ENCODE measurements at places on chromosomes 12 and 14. TPM values are rescaled to one million over a fixed set of nuclear protein-coding genes. Genes with fewer than 3 reads are reported as not detected.
A peak's percentile ranks its signal among the peaks of the same experiment; 100 is the strongest.

DNA sequence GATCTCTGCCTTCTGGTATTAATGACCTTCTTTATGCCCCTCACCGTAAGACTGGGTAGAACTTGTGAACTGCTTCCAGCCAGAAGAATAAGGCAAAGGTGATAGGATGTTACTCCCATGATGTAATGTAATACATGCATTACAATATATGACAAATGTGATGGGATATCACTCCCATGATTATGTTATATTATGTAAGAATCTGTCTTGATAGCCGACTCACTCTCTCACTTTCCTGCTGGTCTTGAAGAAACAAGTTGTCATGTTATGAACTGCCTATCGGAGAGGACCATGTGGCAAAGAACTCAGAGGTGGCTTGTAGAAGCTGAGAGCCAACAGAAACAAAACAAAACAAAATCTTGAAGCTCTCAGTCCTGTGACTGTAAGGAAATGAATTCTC is 30.6 kb upstream of the OSBPL8 start:
- H3K27me3 ChIP-seq, result no peaks in the 10 kb centered on the region
- H3K27ac ChIP-seq, result no peak overlapping the region
- H3K4me3 ChIP-seq, result no peak overlapping the region
- DNase-seq, result no peak
- no peaks in the 10 kb centered on the region for H3K4me1 ChIP-seq

- no peak overlapping the region for H3K27ac ChIP-seq
- no peaks in the 10 kb centered on the region for H3K36me3 ChIP-seq
- DNase-seq, result no peak
- H3K4me1 ChIP-seq, result no peaks in the 10 kb centered on the region
- H3K27me3 ChIP-seq, result no peaks in the 10 kb centered on the region
These were observed 216.0 kb upstream of the SFSWAP start for GRCh38 chr12:131494741-131495524.

- H3K27me3 ChIP-seq, result peaks cover 14% of the 10 kb centered on the region
- peaks cover 5% of the 10 kb centered on the region for H3K4me1 ChIP-seq
- no peaks in the 10 kb centered on the region for H3K36me3 ChIP-seq
- H3K4me3 ChIP-seq, result peak overlapping the region; percentile 89
- peak; percentile 20 for DNase-seq
- no peak overlapping the region for H3K27ac ChIP-seq
These were observed 115.4 kb upstream of the MYL2 start for GRCh38 chr12:111035578-111036301.

GRCh38 chr12:118981285-118982211 is at the start of gene SRRM4:
Gene SRRM4 (plus strand): TSS chr12:118981541. CDS start chr12:118981883, 342 bp downstream.
- H3K36me3 ChIP-seq, result no peaks in the 10 kb centered on the region
- H3K27me3 ChIP-seq, result peaks cover 11% of the 10 kb centered on the region
- DNase-seq, result peak; percentile 74
- H3K27ac ChIP-seq, result no peak within 1 kb of the TSS
- peak within 1 kb of the TSS; percentile 88 for H3K4me3 ChIP-seq

GRCh38 chr14:80951491-80951890 is 3.9 kb upstream of the TSHR start:
- no peak overlapping the region for H3K27ac ChIP-seq
- no peak for DNase-seq
- H3K4me3 ChIP-seq, result no peak overlapping the region
- H3K27me3 ChIP-seq, result no peaks in the 10 kb centered on the region
- H3K4me1 ChIP-seq, result peaks cover 2% of the 10 kb centered on the region
- no peaks in the 10 kb centered on the region for H3K36me3 ChIP-seq

DNA sequence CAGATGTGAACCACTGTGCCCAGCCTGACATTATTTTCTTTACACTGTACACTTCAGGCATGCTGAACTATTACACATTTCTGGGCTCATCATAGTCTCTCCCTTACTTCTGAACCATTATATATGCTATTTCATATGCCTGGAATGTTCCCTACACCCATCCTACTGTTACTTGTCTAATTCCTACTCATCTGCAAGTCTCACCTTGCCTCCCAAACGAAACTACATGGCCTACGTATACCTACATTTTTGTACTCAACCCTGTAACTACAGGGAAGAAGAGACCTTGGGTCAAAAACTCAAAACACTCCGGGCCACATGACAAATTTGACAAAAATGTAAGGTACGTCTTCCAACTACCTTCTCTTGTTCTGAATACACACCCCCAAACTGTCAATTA is 9.5 kb upstream of the EEA1 start:
- no peak overlapping the region for H3K27ac ChIP-seq
- H3K36me3 ChIP-seq, result no peaks in the 10 kb centered on the region
- H3K4me1 ChIP-seq, result no peaks in the 10 kb centered on the region

DNA sequence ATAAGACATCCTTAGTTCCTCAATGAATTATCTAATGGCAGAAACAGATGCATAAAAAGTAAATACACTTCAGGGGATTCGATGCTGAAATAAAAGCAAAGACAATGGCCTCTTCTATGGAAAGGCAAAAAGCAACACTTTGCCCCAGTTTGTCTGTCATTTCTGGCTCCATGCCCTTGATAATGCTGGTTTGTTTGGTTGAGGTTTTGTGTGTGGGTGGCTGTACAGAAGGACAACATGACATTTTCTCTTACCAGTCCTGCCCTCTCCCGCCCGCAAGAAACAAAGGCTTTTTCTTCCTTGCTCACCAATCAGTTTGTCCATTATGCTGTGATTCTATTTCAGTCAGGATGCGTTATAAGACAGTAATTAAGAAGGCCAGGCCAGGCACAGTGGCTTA is 18.1 kb upstream of the WDR89 start:
- DNase-seq, result no peak
- H3K27me3 ChIP-seq, result no peaks in the 10 kb centered on the region
- no peak overlapping the region for H3K4me3 ChIP-seq
- H3K4me1 ChIP-seq, result peaks cover 12% of the 10 kb centered on the region
- H3K36me3 ChIP-seq, result peaks cover 4% of the 10 kb centered on the region

- H3K4me3 ChIP-seq, result no peak overlapping the region
- no peak overlapping the region for H3K27ac ChIP-seq
- no peak for DNase-seq
- peaks cover 9% of the 10 kb centered on the region for H3K27me3 ChIP-seq
- H3K4me1 ChIP-seq, result peaks cover 4% of the 10 kb centered on the region
- H3K36me3 ChIP-seq, result no peaks in the 10 kb centered on the region
These were observed 2.7 kb downstream of the ITGB7 start for GRCh38 chr12:53204351-53204750.

GRCh38 chr14:104977008-104977680 is 1.0 kb downstream of the AHNAK2 start:
- no peak overlapping the region for H3K27ac ChIP-seq
- H3K27me3 ChIP-seq, result peaks cover 16% of the 10 kb centered on the region
- no peak for DNase-seq
- H3K4me3 ChIP-seq, result peak overlapping the region; percentile 47

GRCh38 chr12:25001311-25001710 is 52.4 kb upstream of the BCAT1 start:
- H3K27ac ChIP-seq, result no peak overlapping the region
- H3K4me3 ChIP-seq, result no peak overlapping the region
- no peak for DNase-seq
- H3K36me3 ChIP-seq, result no peaks in the 10 kb centered on the region

GRCh38 chr14:24900269-24901100 is 149.5 kb downstream of the STXBP6 start:
- no peak overlapping the region for H3K27ac ChIP-seq
- no peaks in the 10 kb centered on the region for H3K36me3 ChIP-seq
- H3K4me3 ChIP-seq, result no peak overlapping the region
- peaks cover 3% of the 10 kb centered on the region for H3K4me1 ChIP-seq
- no peak for DNase-seq

GRCh38 chr14:70776197-70776596 is 33.1 kb downstream of the MAP3K9 start:
- H3K27ac ChIP-seq, result no peak overlapping the region
- no peaks in the 10 kb centered on the region for H3K27me3 ChIP-seq
- peaks cover 13% of the 10 kb centered on the region for H3K4me1 ChIP-seq
- DNase-seq, result no peak
- no peaks in the 10 kb centered on the region for H3K36me3 ChIP-seq
- H3K4me3 ChIP-seq, result no peak overlapping the region

DNA sequence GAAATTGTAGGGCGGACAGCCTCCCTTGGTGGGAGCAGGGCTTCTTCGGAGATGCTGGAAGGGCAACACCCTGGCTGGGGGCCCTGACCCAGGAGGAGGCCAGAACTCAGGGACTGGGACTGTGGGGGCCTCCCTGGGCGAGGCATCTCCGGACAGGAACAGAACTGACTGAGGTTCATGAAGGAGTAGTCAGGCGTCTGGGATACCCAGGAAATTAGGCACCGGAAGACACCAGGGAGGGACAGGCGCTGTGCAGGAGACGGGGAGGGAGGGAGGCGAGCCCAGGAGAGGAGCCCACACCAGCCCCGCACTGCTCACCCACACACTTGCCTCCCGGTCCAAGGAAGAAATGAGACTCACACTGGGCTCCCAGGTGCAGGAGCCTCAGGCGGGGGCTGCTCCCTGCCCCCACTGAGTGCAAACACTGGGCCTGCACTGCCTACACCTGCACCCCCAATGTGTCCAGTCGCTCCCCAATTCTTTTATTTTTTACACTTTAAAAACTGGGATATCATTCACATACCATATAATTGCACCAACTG is 262.6 kb upstream of the SFSWAP start:
- peaks cover 7% of the 10 kb centered on the region for H3K4me1 ChIP-seq
- H3K36me3 ChIP-seq, result no peaks in the 10 kb centered on the region
- DNase-seq, result no peak

GRCh38 chr12:58086006-58086405 is 144.6 kb downstream of the ATP23 start:
- H3K27ac ChIP-seq, result no peak overlapping the region
- DNase-seq, result no peak
- H3K36me3 ChIP-seq, result no peaks in the 10 kb centered on the region
- H3K27me3 ChIP-seq, result peaks cover 3% of the 10 kb centered on the region
- no peaks in the 10 kb centered on the region for H3K4me1 ChIP-seq

GRCh38 chr14:89775946-89776345 is 178.6 kb downstream of the EFCAB11 start:
- DNase-seq, result no peak
- H3K27me3 ChIP-seq, result peaks cover 4% of the 10 kb centered on the region
- peaks cover 4% of the 10 kb centered on the region for H3K36me3 ChIP-seq
- no peak overlapping the region for H3K4me3 ChIP-seq
- no peak overlapping the region for H3K27ac ChIP-seq

DNA sequence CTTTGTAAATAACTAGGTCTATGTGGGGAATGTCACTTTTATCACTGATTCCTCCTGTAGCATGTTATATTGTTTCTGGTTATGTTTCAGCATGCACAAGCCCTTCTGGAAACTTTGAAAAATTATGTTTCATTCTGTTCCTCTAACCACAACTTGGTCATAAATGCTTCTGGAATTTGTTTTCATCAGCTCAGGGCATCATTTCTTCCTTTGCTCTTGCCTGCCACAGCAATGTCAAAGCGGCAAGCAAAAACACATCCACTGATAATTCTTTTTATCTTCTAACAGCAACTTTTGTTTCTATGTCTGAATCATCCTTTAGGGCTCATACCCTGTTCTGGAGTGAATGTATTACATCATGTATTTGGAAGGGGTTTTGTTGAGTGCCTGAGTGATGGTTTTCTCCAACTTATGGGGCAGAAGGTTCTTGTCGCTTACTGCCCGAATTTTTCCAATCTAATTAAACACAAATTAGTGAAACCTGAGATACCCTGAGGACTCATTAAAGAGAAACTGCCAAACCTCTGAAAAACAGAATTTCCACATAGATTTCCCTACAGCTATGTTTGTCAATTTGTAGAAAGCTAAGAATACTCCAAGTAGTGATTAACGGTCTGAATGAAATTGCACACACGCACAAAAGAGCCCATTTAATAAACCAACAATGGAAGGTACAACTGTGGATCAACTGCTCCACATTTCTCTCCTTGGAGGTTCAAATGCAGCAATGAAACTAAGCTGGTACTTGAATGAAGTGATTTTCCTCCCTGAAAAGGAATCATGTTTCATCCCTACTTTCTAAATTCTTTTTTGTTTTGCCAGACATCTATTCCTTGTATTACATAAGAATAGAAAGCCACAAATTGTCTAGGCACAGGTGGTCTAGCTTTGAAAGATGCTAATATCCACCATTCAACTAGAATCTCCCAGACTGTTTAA is 173.5 kb upstream of the KRR1 start:
- H3K4me3 ChIP-seq, result no peak overlapping the region
- H3K36me3 ChIP-seq, result no peaks in the 10 kb centered on the region
- DNase-seq, result no peak
- no peak overlapping the region for H3K27ac ChIP-seq
- H3K27me3 ChIP-seq, result peaks cover 1% of the 10 kb centered on the region

DNA sequence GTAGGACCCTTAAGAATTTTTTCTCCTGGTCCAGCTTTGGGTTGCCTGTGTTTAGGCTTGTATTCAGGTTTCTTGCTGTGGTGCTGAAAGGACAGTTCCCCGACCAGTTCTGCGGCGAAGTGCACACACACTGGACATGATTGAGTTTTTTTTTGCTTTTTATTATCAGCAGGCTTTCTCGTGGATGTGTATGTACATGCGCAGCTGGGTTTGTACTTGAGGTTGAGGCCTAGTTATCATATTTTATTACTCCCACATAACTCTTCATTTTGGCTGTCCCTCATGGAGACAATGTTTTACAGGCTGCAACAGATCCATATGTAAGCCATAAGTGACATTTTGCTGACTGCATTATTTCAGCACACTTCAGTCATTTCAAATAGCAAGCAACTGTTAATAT is 2.5 kb downstream of the SCN8A start:
- no peak overlapping the region for H3K4me3 ChIP-seq
- H3K4me1 ChIP-seq, result peaks cover 12% of the 10 kb centered on the region
- DNase-seq, result peak; percentile 52
- no peak overlapping the region for H3K27ac ChIP-seq
- peaks cover 9% of the 10 kb centered on the region for H3K36me3 ChIP-seq

- H3K27me3 ChIP-seq, result peaks cover 6% of the 10 kb centered on the region
- peaks cover 24% of the 10 kb centered on the region for H3K4me1 ChIP-seq
- no peak for DNase-seq
- H3K27ac ChIP-seq, result no peak overlapping the region
These were observed 19.6 kb downstream of the CMKLR1 start for GRCh38 chr12:108319277-108320234.

- peak overlapping the region; percentile 99 for H3K27ac ChIP-seq
- H3K4me1 ChIP-seq, result peaks cover 24% of the 10 kb centered on the region
- H3K36me3 ChIP-seq, result peaks cover 9% of the 10 kb centered on the region
- no peak overlapping the region for H3K4me3 ChIP-seq
- no peak for DNase-seq
- peaks cover 12% of the 10 kb centered on the region for H3K27me3 ChIP-seq
These were observed 18.4 kb upstream of the FOS start for GRCh38 chr14:75260025-75260763.

DNA sequence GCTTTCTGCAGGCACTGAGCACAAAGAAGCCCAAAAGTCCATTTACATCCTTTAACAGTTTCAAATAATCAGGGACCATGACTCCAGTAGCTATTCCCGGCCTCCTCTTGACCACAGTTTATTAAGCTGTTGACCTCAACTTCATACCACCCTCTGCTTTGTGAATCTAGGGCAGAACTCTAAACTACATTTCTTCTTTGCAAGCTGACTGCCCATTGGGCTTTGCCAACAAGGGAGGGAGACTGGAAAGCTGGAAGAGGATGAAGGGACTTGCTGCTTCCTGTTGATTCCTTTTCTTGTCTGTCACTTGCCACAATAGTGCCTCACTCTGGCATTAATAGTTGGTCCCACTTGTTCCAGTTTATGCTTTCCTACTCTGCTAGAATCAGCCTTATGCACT is 2.7 kb downstream of the CGRRF1 start:
- peaks cover 17% of the 10 kb centered on the region for H3K36me3 ChIP-seq
- H3K4me1 ChIP-seq, result peaks cover 32% of the 10 kb centered on the region
- DNase-seq, result no peak
- H3K27me3 ChIP-seq, result no peaks in the 10 kb centered on the region
- H3K4me3 ChIP-seq, result no peak overlapping the region

Gene TMEM63C
- 6.6 TPM for total RNA-seq

Gene ADSS1
- 6.1 TPM for total RNA-seq

Gene MYO1A
- total RNA-seq, result 0.36 TPM

Gene WNT1
- total RNA-seq, result not detected

Gene MUCL1
- total RNA-seq, result 15.4 TPM

Gene IGF1
- total RNA-seq, result 3.4 TPM

Gene FOXN3
- total RNA-seq, result 108 TPM

Gene ANO2
- 4.5 TPM for total RNA-seq

Gene SERPINA4
- not detected for total RNA-seq

Gene DNAJC22
- 1.8 TPM for total RNA-seq
